CD4-positive, alpha-beta T cell treated with Interleukin-4 for 4 hours (primary cell): ENCODE measurements at places on chromosomes 6 and 20.
A peak's percentile ranks its signal among the peaks of the same experiment; 100 is the strongest.

- no peak for DNase-seq
These were observed 114.4 kb upstream of the COL21A1 start for GRCh38 chr6:56361812-56362211.

DNA sequence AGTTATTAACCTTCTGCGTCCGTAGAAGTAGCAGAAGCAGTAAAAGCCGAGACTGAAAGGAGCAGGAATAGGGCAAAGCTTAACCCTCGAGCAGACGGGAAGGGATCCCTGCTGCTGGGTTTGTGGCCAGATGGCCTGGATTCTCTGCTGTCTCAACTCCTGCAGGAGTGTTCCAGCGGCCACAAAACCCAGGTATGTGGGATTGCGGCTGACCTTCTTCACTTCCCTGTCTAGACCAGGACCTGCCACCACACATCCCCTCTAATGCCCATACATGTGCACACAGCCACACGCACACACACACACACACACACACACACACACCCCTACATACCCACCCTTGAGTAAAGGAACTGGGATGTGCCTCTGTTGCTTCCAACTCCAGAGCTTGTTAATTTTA is 33.1 kb upstream of the TNFRSF21 start:
- DNase-seq = no peak

- peak; percentile 75 for DNase-seq
These were observed at the start of gene PPDPF for GRCh38 chr20:63520504-63520933. Gene PPDPF (plus strand): TSS chr20:63520765. CDS start chr20:63521309, 544 bp downstream.

- DNase-seq = no peak
These were observed 67.2 kb downstream of the FOXO3 start for GRCh38 chr6:108627692-108628550.

- DNase-seq = no peak
These were observed 3.6 kb upstream of the MDFI start for GRCh38 chr6:41634657-41635056.

- peak; percentile 52 for DNase-seq
These were observed 5.6 kb downstream of the SRSF3 start for GRCh38 chr6:36599791-36600209.

GRCh38 chr6:145669627-145670034 is 65.7 kb downstream of the EPM2A start:
- DNase-seq = no peak

GRCh38 chr6:85092226-85092625 is 327.8 kb upstream of the TBX18 start:
- DNase-seq = no peak
